Neural crest cell (in vitro differentiated cells): ENCODE measurements at places on chromosomes 4 and X. TPM values are rescaled to one million over a fixed set of nuclear protein-coding genes. Genes with fewer than 3 reads are reported as not detected.

CXCL1 gene
- total RNA-seq, result not detected in 2 replicates

BEX1 gene
- 60.0 TPM in 2 replicates for total RNA-seq

GRCh38 chrX:51894697-51895336 is 1.4 kb downstream of the MAGED1 start:
- peaks cover 42% of the 10 kb centered on the region for H3K4me1 ChIP-seq
- peak overlapping the region; percentile 87 for H3K27ac ChIP-seq
- peak overlapping the region; percentile 94 for H3K4me3 ChIP-seq
- peaks cover 26% of the 10 kb centered on the region for H3K36me3 ChIP-seq

- H3K36me3 ChIP-seq, result no peaks in the 10 kb centered on the region
- no peak overlapping the region for H3K27ac ChIP-seq
- no peaks in the 10 kb centered on the region for H3K4me1 ChIP-seq
- H3K27me3 ChIP-seq, result peaks cover 3% of the 10 kb centered on the region
- DNase-seq, result no peak
- no peak overlapping the region for H3K4me3 ChIP-seq
Measured at GRCh38 chr4:21991562-21991961, 43.0 kb upstream of the KCNIP4 start.

DNA sequence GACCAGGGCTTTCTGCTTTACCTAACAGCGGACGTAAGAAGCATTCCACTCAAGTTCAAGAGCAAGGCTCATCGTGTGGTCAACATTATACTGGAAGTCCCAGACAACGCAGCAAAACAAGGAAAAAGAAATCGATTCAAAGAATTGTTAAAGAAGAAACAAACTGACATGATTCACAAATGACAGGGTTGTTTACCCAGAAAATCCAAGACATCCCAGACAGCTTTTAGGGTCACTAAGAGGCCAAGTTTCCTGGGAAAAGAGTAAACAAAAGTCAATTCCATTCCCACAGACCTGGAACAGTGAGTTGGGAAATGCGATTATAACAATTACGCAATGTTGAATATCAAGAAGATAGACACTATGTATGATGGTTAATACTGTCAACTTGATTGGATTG is 21.5 kb upstream of the HTRA3 start:
- H3K36me3 ChIP-seq, result no peaks in the 10 kb centered on the region
- no peak for DNase-seq
- H3K27me3 ChIP-seq, result no peaks in the 10 kb centered on the region
- no peak overlapping the region for H3K4me3 ChIP-seq
- no peak overlapping the region for H3K27ac ChIP-seq

DNA sequence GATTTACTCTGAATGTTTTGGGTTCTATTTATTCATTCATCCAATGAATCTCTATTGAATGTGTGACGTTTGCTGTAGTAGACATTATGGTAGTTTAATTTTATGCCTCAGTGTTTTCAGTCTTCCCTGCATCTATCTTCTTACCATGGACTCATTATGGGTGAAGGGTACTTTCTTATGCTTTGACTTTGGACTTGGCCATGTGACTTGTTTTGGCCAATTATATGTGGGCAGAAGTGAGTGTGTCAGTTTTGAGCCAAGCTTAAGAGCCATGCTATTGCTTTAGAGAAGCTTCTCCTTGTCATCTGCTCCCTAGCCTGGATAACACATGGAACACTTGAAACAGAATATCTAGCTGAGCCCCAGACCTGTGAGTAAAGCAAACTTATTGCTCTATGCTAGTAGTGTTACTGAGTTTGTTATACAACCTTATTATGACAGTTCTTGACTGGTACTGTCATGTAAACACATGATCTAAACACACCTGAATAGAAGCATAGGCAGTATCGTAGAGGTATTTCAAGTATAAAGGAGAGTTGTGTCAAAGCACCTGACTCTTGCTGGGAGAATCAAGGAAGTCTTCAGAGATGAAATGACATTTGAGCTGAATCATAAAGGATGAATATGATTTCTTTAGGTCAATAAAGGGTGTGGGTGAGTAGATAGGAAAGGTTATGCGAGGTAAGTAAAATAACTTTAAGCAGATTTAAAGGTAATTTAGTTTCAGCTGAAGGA is 128.4 kb downstream of the NAA11 start:
- no peak for DNase-seq
- no peak overlapping the region for H3K27ac ChIP-seq
- no peaks in the 10 kb centered on the region for H3K36me3 ChIP-seq
- no peak overlapping the region for H3K4me3 ChIP-seq
- no peaks in the 10 kb centered on the region for H3K4me1 ChIP-seq

GRCh38 chrX:1576201-1576992 is 15.0 kb upstream of the AKAP17A start:
- no peak overlapping the region for H3K4me3 ChIP-seq
- no peak overlapping the region for H3K27ac ChIP-seq
- no peaks in the 10 kb centered on the region for H3K27me3 ChIP-seq
- no peak for DNase-seq
- H3K4me1 ChIP-seq, result no peaks in the 10 kb centered on the region
- no peaks in the 10 kb centered on the region for H3K36me3 ChIP-seq

DNA sequence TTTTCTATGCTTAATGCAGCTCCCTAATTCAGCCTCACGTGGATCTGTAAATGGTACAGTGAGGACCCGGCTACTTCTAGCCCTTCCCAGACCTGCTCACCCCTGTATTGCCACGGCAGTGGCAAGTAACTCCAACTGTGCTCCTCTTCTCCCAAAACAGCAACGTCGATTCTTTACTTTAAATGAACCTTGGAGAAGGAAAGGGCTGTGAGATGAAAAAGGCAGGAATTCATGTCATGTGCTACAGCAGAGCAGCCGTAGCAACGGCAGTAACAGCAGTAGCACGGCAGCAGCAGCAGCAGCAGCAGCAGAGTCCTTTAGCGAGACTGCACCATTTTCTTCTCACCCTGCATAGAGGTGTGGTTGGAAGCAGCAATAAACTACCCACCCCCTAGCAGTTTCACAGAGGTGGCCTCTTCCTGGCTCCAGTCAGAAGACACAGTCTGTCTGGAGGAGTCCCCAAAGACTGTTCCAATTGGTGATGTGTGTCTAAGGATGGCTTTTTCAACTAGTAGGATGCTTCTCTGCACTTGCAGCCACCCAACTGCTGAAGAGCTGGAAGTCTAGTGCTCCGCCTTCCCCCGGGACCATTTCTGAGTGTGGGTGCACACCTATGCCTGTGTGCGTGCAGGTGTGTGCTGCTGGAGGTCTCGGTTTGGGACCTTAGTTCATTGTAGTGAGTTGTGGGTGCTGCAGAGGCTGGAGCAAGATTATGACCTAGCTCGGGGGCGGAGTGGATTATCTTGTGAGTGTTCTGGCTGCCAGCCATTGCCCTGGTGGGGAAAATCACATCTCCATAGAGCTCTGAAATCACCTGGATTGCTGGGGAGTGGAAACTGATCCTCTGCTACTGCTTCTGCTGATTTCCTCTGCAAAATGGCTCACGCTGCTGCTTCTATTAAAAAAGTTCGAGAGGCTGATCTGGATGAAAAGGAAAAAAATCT is 67.2 kb downstream of the ANK2 start:
- peaks cover 37% of the 10 kb centered on the region for H3K4me1 ChIP-seq
- H3K36me3 ChIP-seq, result no peaks in the 10 kb centered on the region
- H3K27ac ChIP-seq, result no peak overlapping the region
- peak overlapping the region; percentile 3 for H3K4me3 ChIP-seq
